ENCODE measurements at places on chromosomes 16 and 17.

GRCh38 chr16:30470632-30470995, 1.9 kb upstream of the ITGAL start:
- no peak for DNase-seq

DNA sequence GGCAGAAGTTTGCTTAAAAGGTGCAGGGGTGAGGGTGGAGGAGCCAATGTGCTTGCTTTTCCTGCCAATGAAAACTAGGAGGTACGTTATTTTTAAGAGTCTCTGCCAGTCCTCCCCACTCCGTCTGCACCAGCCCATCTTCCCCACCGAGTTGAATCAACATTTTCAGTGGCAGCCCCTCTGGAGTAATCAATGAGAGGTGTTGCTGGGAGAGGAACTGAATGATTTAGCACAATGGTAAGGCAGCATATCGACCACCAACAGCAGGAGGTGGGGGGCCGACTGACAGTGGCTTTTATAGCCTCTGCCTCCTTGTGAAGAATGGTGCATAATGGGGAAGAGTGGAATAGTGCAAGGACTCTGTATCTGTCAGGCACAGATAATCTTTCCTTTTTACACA, 1465.0 kb upstream of the GOT2 start:
- DNase-seq, result no peak

DNA sequence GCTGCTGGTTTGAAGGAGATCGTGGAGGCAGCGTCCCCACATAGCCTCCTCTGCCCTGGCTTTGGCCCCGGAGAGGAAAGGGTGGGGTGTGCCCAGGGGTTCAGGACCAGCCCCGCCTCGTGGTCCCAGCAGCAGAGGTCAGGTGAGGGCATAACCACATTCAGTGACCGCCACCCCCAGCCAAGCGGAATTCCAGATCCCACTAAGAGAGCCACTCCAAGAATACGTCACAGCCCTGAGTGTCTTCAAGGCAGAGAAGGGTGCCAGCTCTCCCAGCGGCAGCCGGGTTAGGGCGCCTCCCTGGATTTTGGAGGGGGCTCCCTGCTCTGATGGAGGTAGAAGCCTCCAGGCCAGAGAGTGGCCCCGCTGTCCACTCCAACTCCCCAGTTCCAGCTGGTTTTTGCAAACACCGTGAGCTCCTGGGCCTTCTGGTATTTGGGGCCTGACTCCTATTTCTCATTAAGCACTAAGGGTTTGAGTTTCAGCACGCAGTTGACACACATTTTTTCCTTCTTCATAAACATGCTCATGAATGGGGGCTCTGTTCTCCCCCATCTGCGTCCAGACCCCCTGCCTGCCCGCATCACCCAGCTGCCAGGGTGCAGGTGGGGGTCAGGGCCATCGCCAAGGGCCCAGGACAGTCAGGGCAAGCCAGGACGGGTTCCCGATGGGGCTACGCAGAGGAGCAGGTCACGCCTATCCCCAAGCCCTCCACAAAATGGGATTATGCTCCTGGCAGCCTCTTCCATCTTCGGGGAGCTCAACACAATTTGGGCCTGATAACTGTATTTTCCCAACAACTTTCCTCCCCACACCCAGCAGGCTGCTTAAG, 98.4 kb upstream of the PLCG2 start:
- DNase-seq, result no peak

DNA sequence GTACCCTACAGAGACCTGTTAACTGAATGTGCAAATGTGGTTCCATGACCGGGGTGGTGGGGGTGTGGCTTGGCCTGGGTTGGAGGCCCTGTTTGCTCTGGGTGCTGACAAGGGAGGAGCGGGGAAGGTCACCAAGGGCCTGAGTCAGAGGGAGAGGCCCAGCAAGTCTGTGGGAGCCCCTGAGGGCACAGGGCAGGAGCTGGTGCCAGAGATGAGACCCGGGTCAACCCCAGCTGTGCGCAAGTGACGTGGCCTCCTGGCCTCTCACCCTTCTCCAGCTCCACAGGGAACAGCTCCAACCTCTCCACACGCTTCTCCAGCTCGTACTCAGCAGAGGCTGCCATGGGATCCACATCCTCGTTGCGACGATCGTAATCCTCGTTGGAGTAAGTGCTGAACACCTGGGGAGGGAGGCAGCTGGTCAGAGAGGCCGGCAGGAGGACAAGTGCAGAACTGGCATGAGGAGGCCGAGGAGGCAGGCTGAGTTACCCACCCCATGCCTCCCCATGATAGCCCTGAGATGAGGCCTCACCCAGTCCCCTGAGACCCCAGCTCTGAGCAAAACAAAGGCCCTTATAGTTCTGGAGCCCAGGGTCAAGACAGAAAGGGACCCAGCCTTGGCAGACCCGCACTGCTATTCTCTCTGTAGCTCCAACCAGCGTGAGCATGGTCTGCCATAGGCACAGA, 5.5 kb downstream of the PPP1R9B start:
- DNase-seq, result no peak

DNA sequence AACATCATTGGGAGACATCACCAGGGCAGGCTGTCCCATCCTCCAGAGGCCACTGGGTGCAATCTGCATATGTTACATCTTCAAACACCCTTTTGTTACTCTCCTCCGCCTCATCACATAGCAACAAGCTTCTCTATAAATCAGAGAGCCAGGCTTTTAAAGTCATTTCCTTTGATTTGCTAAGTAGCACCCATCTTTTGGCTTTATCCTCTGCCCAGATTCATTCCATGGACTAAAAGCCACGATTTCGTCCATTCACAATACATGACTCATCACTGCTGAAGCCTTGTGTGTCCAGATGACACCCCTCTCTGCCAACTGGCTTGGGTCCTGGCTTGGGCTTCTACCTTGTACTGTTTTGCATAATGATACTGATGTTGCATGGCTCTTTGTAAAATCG, 2.0 kb upstream of the KRT38 start:
- no peak for DNase-seq

GRCh38 chr17:20922128-20922670, 120.6 kb downstream of the USP22 start:
- no peak for DNase-seq

- DNase-seq, result no peak
These were observed 19.9 kb upstream of the SLC16A5 start for GRCh38 chr17:75067856-75068255.

- no peak for DNase-seq
These were observed 98.6 kb downstream of the CYB561 start for GRCh38 chr17:63347475-63347874.

GRCh38 chr17:39625198-39625785, 1.5 kb upstream of the PPP1R1B start:
- DNase-seq, result no peak

DNA sequence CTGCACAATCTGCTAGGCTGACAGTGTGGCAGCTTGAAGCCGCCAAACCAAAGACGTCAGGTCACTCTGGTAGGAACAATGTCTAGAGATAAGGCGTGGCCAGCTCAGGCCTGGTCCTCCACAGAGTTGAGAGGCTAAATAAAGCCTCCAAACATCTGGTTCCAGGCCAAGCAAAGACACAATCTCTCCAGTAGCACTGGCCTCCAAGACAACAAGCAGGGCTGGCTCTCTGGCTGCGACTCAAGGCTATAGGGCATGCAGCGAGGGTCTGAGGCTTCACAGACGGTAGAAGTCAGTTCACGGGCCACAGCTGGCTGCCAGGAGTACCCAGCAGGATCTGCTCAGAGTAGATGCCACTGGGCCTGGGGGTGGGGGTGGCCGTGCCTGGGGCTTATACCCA, 75.6 kb downstream of the ABR start:
- no peak for DNase-seq

DNA sequence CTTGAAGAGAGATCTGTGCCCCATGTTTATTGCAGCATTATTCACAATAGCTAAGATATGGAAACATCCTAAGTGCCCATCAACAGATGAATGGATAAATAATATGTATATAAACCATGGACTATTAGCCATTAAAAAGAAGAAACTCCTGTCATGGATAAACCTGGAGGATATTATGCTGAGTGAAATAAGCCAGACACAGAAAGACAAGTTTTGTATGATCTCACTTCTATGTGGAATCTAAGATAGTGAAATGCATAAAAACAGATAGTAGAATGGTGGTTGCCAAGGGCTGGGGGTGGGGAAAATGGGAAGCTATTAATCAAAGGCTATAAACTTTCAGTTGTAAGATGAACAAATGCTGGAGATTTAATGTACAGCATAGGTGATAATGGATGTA, 19.9 kb upstream of the HEATR6 start:
- DNase-seq, result no peak

- no peak for DNase-seq
These were observed 226.8 kb downstream of the CHD9NB start for GRCh38 chr16:52825892-52826291.

GRCh38 chr17:42623732-42624596, 14.5 kb downstream of the TUBG1 start:
- DNase-seq, result no peak
